ENCODE measurements at places on chromosomes 2 and 18. TPM values are rescaled to one million over a fixed set of nuclear protein-coding genes. Genes with fewer than 3 reads are reported as not detected.

Gene CTIF
- polyA plus RNA-seq, result not detected

Gene ALPG
- not detected for polyA plus RNA-seq

Gene PLEKHH2
- polyA plus RNA-seq, result 0.46 TPM

Gene DNAH7
- 0.11 TPM for polyA plus RNA-seq

Gene CAVIN2
- polyA plus RNA-seq, result 4.8 TPM

Gene COL4A3
- 6.2 TPM for polyA plus RNA-seq

Gene IL36G
- not detected for polyA plus RNA-seq

Measured in IgD-negative memory B cell (primary cell).